Astrocyte of the spinal cord (primary cell): ENCODE measurements at places on chromosomes 2 and 18.

GRCh38 chr2:197813093-197813787 lies 8.8 kb downstream of the PLCL1 start:
- DNase-seq, result peak; percentile 43

DNA sequence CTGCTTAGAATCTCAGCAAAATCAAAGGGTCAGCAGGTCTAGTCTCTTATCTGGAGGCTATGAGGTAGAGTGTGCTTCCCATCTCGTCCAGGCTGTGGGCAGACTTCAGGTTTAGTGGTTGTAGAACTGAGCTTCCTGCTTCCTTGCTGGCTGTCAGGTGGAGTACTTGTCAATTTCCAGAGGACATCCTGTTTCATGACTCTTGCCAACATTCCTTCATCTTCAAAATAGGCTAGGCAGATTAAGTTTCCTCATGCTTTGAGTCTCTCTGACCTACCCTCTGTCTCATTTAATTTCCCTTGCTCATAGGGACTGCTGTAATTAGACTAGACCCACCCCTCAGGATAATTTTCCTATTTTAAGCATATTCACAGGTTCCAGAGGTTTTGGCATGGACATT lies 562.6 kb downstream of the SPAG16 start:
- no peak for DNase-seq

DNA sequence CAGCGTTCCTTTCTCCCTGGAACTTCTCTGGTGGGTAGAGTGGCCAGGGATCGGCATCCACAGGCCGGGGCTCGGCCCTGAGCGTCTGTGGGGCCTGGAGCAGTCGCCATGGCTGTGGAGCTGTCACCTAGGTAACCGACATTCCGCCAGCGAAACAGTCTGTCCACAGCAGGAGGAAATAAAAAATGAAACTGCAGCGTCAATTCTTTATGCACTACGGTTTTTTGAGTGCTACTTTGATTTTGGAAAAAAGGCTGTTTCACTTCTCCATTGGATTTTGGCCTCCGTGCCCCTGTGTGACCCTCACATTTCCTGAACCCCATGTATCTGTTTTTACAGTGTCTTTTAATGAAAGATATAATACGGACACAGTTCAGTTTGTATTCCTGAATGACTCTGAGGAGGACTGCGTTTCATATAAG lies 163.4 kb downstream of the LDLRAD4 start:
- DNase-seq, result peak; percentile 76

DNA sequence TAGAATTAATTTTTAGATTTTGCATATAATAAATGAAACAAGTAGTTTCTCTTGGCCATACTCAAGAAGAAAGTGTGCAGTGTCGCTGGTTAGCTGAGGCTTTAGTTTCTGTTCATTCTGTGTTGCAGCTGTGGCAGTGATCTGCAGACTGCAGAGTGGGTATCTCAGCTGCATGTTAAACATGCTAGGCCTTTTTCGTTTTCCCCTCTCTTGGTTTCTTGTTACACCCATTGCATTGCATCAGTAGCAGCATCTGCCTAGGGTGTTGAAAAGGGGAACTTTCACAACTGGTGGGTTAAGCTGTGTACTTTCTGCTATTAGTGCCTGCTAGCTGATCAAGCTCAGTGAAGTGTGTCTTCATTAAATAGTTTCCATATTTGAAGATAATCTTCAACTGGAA lies 51.3 kb downstream of the ACSL3 start:
- no peak for DNase-seq

DNA sequence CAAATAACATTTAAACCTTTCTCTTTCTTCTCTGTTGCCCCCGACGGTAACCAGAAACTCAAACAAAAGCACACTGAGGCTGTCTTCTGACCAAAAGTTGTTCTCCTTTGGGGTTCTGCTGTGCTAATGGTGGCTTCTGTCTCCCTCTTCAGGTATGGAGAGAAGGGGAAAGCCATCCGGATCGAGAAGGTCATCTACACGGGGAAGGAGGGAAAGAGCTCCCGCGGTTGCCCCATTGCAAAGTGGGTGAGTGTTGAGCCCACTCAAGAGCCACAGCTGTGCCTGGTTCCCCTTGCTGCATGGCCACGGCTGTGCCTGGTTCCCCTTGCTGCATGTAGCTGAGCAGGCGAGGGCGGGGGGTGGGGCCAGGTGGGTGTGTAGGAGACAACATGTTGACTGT lies 67.4 kb downstream of the BOLA3 start:
- no peak for DNase-seq

- DNase-seq, result peak; percentile 37
These were observed 12.0 kb downstream of the SIGLEC15 start for GRCh38 chr18:45837283-45838070.

GRCh38 chr2:159155320-159155719 lies 131.2 kb downstream of the WDSUB1 start:
- DNase-seq, result no peak

DNA sequence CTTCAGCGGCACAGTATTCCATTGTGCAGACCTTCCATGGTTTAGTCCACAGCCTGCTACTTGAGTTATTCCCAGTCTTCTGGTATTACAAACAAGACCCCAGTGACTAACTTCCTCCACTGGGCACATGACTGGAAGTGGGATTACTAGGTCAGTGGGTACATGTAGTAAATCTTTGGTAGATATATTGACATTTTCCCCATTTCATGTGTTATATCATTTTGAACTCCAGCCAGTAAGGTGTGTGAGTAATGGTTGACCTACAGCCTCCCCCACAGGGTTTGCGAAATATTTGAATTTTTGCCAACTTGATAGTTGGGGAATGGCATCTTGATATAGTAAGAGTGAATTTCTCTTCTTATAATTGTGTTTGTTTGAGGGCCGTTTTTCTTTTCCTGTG lies 58.8 kb downstream of the RNF144A start:
- DNase-seq, result peak; percentile 39

DNA sequence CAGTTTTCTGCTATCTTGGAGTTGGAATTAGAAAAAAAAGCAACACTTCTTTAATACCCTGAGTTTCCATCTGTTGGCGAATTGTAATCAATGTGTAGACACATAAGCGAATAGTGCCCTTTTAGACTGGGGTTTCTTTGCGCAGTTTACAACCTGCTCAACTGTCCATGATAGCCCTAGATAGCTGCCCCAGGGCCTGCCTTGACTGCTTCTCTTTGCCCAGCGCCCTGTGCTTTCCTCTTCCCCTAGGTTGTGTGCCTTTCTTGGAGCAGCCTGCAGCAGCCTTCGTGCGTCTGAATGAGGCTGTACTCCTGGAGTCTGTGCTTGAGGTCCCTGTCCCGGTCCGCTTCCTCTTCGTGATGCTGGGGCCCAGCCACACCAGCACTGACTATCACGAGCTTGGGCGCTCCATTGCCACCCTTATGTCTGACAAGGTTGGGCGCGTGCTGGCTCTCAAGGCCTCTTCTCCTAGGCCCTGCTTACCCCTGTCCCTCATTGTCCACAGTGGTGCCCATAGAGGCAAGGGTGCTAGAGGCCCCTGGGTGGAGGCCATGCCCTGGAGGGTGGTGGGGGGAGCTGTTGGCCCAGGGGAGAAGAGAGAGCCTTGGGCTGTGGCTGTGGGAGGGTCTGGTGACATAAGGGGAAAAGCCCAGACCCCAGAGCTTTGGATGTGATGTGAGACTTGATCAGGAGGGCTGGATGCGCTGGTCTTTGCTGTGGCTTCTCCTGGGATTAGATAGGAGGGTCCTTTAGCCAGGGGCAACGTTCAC lies 6.9 kb downstream of the SLC4A3 start:
- DNase-seq, result no peak

DNA sequence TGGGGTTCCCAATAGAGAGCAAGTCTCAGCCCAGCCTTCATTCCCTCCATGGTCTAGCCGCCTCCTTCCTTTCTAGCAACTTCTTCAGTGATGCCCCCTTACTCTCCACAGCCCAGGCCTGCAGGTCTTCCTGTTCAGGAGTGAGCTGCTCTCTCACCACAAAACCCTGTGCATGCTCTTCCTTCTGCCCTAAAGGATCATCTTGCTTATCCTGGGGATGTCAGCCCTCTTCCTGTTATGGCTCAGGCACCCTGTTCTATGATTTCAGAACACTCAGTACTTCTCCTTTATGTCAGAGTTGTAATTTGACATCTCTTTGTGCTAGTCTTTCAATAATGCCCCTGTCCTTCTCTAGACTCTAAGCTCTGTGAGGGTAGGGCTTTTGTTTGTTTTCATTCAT lies 19.4 kb downstream of the TMEM178A start:
- DNase-seq, result no peak

DNA sequence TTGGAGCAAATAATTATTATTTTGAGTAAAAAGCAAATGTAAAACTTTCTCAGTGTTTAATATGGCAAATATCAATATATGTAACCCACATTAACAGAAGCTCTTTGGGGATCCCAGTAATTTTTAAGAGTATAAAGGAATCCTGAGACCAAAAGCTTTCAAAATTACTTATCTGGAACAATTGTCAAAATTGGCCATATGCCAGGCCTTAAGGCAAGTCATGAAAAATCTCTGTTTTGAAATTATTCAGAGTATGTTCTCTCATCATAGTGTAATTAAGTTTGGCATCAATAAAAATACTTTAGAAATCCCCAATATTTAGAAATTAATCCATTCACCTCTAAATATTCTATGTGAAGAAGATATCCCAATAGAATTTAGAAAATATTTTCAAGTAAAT lies 225.3 kb upstream of the ARL4C start:
- no peak for DNase-seq

DNA sequence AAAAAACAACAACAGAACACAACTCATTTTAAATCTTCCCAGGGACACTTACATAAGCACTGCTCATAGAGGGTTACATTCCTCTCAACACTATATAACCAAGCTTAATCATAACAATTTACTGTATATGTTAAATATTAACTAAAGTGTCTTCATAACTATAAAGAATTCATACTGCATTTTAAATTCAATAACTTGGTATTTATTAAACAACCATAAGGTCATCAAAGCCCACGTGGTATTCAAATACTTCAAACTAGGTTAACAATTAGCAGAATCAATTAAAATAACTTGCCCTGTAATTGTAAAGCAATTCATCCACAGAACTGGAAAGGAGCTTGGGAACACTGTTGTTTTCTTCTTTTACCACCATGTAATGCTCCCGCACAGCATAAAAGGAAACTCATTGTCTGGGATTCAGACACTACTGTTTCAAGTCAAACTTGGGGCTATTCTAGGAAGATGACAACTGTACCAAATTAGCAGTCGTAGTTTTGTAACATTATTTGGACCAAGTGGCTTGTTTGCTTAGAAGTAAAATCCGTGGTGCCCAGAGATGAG lies 10.4 kb downstream of the GAREM1 start:
- no peak for DNase-seq

DNA sequence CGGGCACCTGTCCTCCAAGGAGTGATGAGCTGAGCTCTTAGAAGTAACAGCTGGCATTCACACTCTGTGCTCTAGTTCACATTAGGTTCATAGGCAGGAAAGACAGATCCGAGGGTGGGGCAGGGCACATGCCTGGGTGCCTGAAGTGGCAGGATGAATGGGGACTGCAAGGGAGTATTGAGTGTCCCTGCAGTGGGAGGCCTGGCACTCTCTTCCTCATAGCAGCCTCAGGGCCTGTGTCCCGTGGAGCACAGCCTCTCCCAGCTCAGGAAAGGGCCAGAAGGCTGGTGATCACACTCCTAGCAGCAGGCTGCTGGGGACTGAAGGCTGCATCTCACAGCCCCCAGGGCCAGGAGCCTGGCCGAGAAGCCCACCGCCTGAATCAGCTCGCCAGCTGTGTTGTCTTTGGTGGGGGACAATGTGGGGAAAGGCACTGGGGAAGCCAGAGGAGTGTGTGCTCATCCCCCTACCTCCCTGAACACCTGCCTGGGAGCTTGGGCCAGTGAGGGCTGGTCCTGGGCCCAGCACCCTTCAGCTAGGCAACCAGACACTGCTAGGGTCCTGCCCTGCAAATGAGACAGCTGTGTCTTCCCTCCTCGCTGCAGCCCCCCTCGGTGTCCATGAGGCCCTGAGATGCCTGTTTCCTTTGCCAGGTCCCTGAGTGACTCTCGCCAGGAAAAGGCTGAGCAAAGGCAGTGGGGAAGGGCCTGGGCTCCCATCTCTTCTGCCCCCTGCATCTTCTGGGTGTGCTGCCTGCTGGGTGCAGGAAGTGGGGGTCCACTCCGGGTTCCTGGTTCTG lies 48.2 kb upstream of the HS6ST1 start:
- DNase-seq, result no peak

- no peak for DNase-seq
These were observed 230.7 kb downstream of the MYO3B start for GRCh38 chr2:170408461-170409163.

DNA sequence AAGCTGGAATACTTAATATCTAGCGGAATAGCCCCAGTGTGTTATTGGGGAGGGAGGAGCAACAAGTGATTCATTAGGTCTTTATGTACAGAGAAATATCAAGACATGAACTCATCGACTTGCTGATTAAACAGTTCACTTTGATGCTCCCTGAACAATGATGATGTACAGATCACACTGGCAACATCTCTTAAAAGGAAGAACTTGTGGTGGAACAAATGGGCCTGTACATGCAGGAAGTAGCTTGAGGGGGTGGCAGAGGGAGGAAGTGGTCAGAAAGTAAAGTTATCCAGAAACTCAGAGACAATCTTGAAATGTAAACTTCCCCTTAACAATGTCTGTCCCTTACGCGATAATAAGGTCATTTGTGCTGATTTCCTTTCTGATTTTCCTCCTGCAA lies 90.5 kb downstream of the NXPH2 start:
- no peak for DNase-seq

DNA sequence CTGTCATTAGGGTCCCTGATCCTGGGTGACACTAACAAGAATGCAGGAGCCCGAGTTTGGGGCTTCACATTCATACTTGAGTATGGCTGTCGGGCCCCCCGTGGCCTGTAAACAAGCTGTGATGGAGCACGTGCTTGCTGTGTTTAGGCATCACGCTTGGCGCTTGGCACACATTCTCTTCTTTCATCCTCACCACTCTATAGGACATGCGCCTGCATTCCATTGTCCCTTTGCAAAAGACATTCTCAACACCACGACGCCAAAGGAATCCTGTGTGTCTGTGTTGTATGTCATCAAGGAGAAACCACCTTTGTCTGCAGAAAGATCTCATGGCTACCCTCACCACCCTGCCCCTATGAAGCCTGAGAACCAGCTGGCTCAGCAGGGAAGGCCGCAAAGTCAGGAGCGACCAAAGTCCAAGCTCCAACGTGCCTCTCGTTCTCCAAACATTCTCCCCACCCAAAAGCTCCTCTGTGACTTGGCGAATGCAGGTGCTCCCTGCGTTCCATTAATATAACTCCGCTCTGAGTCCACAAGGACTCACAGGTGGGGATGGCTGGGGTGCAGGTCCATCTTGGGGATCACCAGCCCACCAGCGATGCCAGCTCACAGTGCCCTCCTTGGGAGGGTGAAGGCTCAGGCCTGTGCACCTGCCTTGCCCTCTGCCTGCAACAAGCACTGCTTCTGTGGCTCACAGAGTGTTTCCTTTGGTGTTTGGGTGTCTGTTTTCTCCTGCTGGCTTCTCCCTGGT lies 6.2 kb upstream of the PER2 start:
- DNase-seq, result no peak

DNA sequence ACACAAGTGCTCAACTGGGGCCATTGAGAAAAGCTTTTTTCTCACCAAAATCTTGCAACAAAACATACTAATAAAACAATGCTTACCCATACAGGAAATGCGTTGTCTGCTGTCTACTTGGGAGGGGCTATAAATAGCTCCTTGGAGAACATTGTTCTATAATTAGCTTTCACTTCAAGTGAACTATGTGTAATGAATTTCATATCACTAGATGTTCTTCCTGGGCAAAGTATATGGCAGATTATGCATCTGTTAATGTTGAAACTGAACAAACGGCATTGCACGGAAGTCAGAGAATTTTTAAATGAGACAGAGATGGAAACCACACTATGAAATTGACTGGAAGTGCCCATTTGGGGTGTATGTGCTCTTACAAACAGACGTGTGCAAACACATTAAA lies 6.4 kb upstream of the NPAS2 start:
- DNase-seq, result peak; percentile 46
